ENCODE measurements at places on chromosomes 5 and 9.

DNA sequence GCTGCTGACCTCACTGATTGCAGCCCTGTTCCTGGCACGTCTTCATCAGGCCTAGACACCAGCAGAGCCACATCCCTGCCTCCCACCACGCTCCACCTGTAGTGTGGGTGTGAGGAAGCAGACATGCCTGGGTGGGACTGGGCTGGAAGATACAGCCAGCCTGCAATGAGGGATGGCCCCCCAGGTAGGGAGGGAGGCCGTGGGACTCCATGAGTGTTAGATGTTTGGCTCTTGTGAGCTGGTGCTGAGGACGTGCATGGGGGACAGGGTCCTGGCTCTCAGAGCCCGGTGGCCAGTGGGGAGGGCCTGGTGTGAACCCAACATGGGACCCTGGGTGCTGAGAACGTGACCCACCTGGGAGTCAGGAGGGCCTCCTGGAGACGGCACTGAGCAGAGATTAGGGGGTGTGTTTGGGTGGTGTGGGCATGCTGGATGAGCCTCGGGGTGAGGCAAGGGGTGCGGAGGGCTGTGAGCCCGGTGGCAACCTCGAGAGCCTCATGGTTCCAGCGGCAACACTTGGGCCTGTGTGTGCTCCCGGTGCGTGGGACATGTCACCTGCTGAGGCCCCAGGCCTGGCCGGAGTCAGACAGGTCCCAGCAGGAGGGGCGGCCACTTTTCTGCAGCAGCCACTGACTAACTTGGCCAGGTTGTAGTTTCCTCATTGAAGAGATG, 87.6 kb downstream of the PHF2 start:
- no peak for DNase-seq

DNA sequence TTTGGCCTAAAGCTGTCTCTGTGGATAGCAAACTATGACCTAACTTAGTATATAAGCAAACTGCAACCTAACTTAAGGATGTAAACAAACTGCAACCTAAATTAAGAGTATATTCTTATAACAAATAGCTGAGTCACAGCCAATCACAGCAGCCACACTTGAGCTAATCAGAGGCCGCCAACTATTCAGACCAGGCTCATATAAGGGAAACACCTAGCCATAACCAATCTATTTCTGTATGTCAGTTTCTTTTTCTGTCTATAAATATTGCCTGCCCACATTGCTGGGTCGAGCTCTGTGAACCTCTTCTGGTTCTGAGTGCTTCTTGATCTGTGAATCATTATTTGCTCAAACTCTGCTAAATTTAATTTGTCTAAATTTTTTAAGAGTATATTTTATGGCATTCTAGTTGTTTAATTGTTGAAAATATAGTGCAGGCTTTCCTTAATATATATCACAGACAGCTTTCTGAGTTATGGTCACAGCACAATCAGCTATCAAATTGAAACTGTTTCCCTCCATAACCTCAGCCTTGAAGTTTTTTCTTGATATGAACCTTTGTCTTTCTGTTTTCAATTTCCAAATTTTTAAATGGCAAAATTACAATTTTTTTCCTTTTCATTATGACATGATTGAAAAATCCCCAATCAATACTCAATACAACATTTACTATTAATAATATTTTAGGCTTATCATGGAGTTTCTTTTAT, 327.1 kb upstream of the NUDT12 start:
- DNase-seq = no peak

GRCh38 chr5:89097103-89097502, 214.1 kb upstream of the MEF2C start:
- DNase-seq = no peak

DNA sequence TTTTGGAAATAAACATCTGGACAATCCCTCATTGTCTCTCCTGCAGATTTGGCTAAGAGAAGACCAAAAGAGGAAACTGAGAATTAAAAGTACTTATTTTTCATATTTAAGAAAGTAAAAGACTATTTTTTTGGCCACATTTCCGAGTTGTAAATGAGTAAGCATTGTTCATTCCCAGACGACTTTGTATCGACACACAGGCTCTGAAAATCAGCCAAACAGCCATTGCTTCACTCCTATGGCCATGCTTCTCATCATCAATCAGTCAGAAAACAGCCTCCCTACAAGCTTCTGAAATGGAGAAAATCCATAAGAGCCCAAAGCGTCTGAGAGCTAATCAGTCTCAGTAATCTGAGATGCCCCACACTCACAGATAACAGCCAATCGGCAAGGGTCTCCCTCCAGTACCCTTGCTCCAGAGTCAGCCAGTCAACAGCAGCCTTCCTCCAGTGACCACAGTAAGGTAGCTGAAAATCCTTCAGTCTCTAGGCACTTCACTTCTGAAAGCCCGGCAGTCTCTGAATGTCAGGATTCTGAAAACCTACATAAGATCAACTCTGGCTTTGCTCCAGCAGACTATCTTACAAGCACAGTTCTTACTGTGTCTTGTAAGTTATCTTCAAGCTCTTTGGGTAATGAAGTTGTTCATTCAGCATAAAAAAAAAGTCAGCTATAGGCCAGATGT, 30.9 kb downstream of the CDO1 start:
- no peak for DNase-seq

Data from Jurkat, Clone E6-1 (cell line).